Stimulated activated memory B cell treated with anti-CD40 and anti-IgM and Interleukin-4, amounts not matched to agents 10 μg/mL and 1 μg/mL and 100 μg/mL, for 72 hours (primary cell): ENCODE measurements at places on chromosomes 5 and 9.
A peak's percentile ranks its signal among the peaks of the same experiment; 100 is the strongest.

DNA sequence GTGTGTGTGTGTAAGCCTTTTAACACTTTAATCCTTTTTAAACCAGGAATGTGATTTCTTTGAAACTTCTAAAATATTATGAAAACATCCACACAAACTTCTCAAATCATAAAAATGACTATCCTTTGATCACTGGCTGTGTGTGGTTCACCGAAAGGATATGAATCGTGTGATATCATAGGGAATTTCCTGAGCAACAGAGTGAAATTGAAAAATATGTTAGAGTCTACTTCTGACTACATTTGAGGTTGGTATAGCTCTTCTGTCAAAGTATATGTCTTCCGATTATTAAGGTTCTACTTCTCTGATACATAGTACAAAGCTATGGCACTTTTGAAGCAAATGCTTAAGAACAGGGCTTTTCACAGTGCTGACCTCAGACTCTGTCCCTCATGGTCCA, 40.3 kb downstream of the RGMB start:
- no peak for ATAC-seq

- ATAC-seq: peak; percentile 77
Measured at GRCh38 chr9:94952565-94953373, 226.3 kb downstream of the AOPEP start.

DNA sequence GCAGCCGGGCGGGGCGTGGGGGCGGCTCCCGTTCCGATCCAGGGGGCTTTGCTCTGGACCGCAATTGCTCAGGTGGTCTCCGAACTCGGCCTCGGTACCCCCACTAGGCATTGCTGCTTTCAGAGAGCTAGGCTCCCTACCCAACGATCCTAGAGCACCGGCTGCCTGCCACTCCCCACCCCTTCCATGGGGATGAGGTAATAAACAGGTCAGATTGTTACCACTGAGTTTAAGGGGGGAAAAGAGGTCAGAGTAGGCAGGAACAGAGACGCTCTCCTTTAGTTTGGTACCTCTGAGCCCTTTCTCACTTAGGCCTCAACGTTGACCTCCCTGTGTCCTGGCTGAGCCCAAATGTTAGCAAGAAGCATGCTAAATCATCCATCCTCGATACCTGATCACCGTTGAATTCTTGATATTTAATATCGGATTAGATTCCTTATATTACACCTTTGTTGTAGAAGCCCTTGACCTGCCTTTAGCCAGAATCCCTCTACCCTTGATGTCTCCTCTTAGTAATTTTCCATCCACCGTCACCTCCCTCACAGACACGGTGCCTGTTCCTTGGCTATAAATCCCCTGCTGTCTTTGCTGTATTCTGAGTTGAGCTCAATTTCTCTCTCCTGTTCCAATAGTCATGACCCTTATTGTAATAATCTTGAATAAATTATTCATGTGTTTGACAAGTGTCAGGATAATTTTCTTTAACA, 588 bp upstream of the PLPP1 start:
- ATAC-seq: no peak

GRCh38 chr5:63794296-63794695, 167.9 kb downstream of the HTR1A start:
- no peak for ATAC-seq

- no peak for ATAC-seq
Measured at GRCh38 chr5:176500511-176500910, 36.7 kb downstream of the RNF44 start.

- ATAC-seq: no peak
Measured at GRCh38 chr9:22427226-22427880, 19.3 kb upstream of the DMRTA1 start.

DNA sequence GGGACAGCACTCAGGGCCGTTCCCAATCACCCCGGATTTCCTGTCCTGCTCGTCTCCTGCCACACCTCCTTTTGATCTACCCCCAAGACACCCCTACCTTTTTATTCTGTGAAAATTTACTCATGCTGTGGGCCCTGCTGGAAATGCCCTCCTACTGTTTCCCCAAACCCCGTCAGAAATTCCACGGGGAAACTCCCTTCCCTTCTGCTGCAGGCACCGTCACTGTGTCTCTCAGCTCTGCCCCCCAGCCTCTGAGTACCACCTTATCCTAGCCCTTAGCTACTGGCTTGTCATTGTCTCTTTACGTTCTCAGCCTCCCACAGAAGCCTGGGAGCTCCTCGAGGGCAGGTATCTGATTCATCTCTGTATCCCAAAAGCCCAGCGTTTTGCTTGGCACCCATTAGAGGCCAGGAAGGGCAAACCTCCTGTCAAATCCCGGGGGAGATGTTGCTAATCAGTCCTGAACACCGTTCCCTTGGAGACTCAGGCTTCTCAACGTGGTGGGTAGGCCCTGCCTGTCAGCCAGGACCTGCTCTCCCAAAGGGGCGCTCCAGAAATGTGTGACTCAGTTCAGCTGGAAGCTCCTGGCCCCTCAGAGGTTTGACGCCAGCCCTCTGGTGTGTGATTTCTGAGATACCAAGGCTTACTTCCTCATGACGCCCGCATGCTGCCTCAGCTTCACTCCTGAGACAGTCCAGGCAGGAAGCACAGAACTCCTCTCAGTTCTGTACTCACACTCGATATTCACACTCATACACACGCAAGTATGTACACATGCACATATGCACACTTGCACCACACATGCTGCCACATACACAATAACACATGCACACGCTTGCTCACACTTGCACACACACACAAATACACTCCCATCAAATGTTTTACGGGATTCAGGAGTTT, 50.7 kb upstream of the GRHPR start:
- ATAC-seq: peak; percentile 52

- ATAC-seq: no peak
Measured at GRCh38 chr5:92713335-92713743, 867.7 kb downstream of the NR2F1-AS1 start.

- ATAC-seq: no peak
Measured at GRCh38 chr9:105293408-105293807, 49.0 kb downstream of the SLC44A1 start.

- no peak for ATAC-seq
Measured at GRCh38 chr5:139167952-139168720, 30.0 kb downstream of the SIL1 start.

- no peak for ATAC-seq
Measured at GRCh38 chr5:124477062-124477461, 269.4 kb downstream of the ZNF608 start.

DNA sequence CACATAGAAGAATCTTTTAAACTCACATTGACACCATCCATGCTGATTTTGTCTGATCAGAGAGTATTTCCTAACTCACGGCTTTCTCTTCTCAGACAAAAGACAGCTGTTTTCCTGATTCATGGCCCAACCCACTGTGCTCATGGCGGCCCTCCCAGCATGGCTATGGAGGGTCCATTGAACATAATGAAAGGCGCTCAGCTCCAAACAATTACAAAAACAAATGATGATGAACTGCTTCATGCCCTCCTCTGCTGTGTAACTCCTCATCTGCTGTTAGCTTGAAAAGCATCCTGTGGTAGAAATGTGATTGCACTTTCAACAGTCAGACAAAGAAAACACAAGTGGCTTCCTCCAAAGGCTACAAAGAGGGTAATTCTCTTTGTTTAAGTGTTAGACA, 673.8 kb downstream of the PRELID2 start:
- no peak for ATAC-seq

GRCh38 chr5:169538944-169539343, 44.6 kb upstream of the SPDL1 start:
- ATAC-seq: no peak

GRCh38 chr9:122190597-122191381, 31.1 kb downstream of the MORN5 start:
- ATAC-seq: no peak

DNA sequence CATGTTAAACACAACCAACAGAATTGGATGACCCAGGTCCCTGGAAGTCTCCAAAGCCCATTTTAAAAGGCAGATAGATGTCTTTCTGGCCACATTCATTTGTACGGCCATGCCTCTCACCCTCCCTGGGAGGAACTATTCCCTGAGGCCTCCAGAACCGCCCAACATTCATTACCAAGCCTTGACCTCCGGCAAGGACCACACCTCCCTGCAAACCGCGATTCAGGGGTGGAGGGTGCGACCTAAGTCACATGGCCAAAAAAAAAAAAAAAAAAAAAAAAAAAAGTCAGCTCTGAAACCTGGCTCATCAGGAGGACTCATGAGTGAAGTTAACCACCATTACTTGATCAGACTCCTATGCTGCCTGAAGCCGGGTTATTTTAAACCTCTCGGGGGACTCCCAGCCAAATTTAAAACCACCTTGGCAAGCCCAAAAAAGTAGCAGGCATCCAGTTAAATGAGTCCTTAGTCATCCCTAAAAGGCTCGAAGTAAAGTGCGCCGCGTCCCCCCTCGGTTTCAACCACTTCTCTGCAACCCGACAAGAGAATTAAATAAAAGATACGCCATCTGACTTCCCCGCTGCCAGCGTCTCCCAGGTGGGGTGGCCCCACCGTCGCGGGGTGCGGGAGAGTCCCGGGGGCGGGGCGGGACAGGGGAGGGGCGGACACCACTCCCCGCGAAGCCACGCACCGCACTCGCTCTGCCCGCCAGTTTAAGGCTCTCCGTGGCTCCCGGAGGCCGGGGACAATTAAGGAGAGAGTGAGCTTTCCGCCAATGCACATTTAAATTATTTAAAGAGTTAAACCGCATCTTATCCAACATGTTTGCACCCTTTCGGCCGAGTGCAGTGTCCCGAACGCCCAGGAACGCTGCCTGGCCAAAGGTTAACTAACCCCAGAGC, 2.3 kb downstream of the KLF9 start:
- peak; percentile 25 for ATAC-seq

GRCh38 chr5:76788362-76788761, 30.5 kb upstream of the F2RL1 start:
- ATAC-seq: no peak

DNA sequence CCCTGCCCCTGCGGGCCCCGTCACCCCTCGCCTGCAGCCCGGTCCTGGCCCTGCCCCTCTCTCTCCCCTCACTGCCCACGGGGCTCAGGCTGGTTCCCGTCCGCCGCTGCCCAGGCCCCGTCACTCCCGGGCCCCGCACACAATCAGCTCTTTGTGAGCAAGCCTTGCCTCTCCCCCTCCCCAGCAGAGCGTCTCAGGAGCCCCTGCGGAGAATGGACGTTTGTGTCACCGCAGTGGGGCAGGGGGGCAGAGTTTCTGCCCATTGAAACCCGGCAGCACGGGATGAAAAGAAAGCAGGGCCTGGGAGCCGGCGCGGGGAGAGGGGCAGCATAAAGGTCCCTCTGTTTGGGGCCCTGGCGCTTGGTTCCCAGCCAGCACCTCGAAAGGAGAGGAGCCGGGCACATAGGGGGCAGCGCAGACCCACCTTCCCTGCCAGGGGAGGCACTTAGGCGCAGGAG, 13.5 kb upstream of the NUP214 start:
- ATAC-seq: peak; percentile 35

DNA sequence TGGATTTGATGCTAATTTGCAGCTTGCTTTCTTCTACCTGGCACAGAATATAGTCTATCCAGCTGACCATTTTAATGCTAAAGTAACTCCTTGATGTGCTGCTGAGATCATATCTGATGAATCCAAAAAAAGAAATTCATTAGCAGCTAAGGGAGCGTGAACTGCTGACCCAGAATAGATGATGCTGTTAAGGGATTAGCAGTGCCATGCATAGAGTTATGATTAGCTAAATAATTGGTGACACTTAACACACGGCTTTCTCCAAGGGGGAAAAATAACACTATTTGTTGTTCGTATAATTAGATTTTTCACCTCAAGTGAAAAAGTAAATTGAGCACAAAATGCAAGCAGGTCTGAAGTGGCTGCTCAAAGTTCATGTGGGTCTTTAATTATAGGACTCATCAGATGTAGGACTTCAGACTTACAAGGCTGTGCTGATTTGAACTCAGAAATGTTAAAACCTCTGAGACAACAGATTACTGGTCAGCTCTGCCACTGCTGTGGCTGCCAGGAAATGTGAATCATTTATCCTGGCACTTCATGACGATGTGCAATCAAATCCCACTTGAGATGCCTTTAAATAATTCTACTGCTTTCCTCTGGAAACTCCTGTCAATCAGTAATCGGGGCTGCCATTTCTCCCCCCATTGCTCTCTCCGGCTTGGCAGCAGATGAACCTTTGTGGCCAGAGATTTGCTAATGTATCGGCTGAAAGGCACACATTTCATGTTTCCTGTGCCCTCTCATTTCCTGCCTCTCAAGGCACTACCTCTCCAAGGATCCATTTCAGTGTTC, 291.6 kb upstream of the C9orf72 start:
- ATAC-seq: peak; percentile 40

GRCh38 chr5:5422819-5423515, 490 bp downstream of the ICE1 start:
- peak; percentile 31 for ATAC-seq

DNA sequence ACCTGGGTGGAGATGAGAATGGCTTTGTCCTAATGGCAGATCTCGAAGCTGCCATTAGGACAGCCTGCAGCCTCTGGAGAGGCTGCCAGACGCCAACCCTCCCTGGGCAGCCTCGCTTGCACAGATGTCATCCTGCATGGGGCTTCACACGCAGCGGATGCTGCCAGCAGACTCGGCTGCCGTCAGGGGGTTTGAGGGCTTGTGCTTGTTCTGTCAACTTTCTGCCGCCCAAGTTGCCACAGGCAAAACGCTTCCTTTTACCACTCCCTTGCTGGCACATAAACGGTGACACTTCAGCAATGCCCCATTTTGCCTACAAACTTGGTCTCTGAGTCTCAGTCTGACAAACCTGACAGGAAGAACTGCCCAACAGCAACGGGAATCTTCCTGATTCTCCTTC, 24.7 kb downstream of the DAP start:
- ATAC-seq: peak; percentile 1

- peak; percentile 99 for ATAC-seq
Measured at GRCh38 chr9:297104-297972, 82.7 kb downstream of the DOCK8 start.

- ATAC-seq: no peak
Measured at GRCh38 chr5:132101385-132101880, 27.8 kb downstream of the CSF2 start.
